ENCODE measurements at places on chromosomes 6 and 20. TPM values are rescaled to one million over a fixed set of nuclear protein-coding genes. Genes with fewer than 3 reads are reported as not detected.

The CALHM5 gene
- not detected for total RNA-seq

The EMILIN3 gene
- total RNA-seq: not detected

The LRP11 gene
- total RNA-seq: 4.6 TPM

The FILIP1 gene
- total RNA-seq: not detected

The CLIC5 gene
- 5.4 TPM for total RNA-seq

The TCF21 gene
- total RNA-seq: not detected

The C6orf163 gene
- total RNA-seq: 1.7 TPM

The MYT1 gene
- not detected for total RNA-seq

The ADGRF5 gene
- total RNA-seq: not detected

The LST1 gene
- 67.8 TPM for total RNA-seq

The TBX18 gene
- total RNA-seq: not detected

The SAMD10 gene
- total RNA-seq: 20.7 TPM

The HDGFL1 gene
- total RNA-seq: not detected

The FAM8A1 gene
- total RNA-seq: 12.0 TPM

The STMND1 gene
- not detected for total RNA-seq

The COQ3 gene
- total RNA-seq: 6.7 TPM

All from activated naive CD4-positive, alpha-beta T cell treated with anti-CD3 and anti-CD28 coated beads, Interleukin-2, amount 10 ng/mL, durations not matched to agents 5 hours and 36 hours (primary cell).